ENCODE measurements at places on chromosomes 4 and X.
A peak's percentile ranks its signal among the peaks of the same experiment; 100 is the strongest.

- peak; percentile 63 for DNase-seq
Observed at GRCh38 chrX:39726771-39727170, 371.0 kb downstream of the BCOR start.

- no peak for DNase-seq
Observed at GRCh38 chrX:14235004-14235403, 205.3 kb upstream of the GEMIN8 start.

- DNase-seq = no peak
Observed at GRCh38 chr4:163922302-163922701, 427.8 kb downstream of the TMA16 start.

DNA sequence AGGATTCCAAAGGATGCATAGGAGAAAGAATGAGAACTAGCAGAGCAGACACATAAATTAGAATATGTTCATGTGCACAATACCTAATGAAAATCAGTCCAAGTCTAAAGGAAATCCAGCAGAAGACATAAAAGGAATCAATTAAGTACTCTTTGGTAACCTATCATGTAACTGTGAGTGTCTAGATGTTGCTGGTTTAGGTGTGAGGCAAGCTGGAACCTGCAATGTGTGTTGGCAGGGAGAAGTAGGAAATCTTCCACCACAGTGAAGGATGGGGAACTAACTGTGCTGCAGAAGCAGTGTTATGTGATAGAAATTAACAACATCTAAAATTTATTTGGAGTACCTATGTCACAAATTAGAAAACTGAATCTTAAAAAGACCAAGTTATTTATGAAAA lies 330.8 kb upstream of the DKK2 start:
- DNase-seq = no peak
